ENCODE measurements at places on chromosomes 1 and 21.
A peak's percentile ranks its signal among the peaks of the same experiment; 100 is the strongest.

DNA sequence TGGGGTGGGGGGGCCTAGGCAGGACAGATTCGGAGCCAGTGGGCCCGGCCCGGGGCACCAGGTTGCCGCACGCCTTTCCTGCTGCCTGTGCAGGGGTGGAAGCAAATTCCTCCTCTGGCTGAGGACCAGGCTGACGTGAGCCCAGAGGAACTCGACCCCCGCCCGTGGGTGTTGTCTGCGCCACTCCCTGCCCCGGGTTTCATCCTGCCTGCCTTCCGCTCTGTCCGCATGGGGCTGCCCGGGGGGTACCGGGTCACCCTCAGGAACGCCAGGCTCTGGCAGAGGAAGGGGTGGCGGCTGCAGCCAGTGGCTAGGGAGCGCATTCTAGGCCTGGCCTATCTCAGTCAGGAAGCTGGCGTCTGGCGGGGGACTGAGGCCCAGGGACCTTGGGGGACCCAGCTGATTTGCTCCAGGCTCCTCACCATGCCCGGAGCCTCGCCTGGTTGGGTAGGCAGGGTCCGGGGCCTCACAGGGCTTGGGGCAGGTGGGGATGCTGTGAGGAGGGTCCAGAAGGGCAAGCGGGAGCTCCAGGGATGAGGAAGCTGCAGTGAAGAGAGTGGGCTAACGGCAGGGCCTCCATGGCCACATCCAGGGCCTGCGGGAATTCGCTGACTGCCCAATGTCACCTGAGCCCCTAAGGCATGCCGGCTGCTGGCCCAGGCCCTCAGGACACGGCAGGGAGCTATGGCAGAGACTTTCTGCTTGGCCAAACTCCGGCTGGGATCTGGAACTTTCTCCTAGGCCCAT, 2.4 kb upstream of the IBA57 start:
- DNase-seq, result no peak

- DNase-seq, result peak; percentile 79
Observed at GRCh38 chr1:89821322-89822108, 683 bp downstream of the LRRC8D start.

DNA sequence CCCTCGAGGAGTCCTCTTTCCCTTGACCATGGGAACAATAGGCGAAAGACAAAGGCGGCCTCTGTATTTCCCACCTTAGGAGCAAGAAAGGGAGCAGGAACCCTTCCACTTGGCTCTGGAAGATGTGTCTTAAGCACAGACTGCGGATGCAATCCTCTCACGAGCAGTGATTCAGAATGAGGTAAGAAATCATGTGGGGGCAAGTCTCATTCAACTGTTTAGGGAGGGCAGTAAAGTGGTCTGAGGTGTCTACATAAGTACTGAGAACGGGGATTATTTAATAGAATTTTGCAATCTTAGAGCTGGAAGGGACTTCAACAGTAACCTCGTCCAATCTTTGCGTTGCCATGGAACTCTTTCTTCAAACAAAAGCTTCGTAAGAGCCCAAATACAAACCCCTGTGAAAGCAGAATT, 1.6 kb upstream of the DYRK3 start:
- peak; percentile 36 for DNase-seq

DNA sequence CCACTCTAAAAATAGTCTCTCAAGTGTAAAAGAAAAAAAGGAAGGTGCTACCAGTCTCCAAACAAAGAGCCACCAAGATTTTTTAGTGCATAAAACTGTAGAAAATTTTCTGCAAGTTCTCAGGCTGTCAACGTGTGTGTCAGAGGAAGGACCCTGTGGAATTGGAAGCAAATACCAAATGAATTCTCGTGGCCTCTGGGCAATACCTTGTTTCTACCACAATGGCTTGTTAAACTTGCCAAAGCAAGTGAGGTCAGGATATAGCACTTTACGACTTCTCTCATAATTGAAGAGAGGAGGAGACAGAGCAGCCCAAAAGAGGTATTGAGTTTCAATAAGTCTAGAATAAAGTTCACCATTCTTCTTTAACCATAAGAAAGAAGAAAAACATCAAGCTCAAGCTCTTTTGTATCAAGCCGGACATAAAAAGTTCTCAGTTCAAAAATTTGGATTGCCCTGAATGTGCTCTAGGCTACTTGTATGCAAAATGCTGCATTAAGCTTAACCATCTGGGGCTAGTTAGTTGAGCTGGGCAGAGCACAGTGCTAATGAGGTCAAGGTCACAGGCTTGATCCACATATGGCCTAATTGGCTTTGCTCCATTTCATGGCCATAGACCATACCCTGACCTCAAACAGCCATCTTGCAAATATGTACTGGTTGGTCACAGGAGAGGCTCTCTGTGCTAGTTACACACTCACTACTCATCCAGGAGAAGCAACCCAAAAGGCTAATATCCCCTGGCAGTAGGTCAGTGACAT, 60.5 kb downstream of the TBX15 start:
- DNase-seq, result no peak

GRCh38 chr1:67607699-67608098, 77.3 kb upstream of the GADD45A start:
- DNase-seq, result no peak

- no peak for DNase-seq
Observed at GRCh38 chr1:246145900-246146299, 361.2 kb downstream of the SMYD3 start.

GRCh38 chr1:9069326-9070100, at the start of gene SLC2A5:
SLC2A5 (minus strand) TSS chr1:9069635; CDS start chr1:9069536, 99 bp downstream.
- no peak for DNase-seq

DNA sequence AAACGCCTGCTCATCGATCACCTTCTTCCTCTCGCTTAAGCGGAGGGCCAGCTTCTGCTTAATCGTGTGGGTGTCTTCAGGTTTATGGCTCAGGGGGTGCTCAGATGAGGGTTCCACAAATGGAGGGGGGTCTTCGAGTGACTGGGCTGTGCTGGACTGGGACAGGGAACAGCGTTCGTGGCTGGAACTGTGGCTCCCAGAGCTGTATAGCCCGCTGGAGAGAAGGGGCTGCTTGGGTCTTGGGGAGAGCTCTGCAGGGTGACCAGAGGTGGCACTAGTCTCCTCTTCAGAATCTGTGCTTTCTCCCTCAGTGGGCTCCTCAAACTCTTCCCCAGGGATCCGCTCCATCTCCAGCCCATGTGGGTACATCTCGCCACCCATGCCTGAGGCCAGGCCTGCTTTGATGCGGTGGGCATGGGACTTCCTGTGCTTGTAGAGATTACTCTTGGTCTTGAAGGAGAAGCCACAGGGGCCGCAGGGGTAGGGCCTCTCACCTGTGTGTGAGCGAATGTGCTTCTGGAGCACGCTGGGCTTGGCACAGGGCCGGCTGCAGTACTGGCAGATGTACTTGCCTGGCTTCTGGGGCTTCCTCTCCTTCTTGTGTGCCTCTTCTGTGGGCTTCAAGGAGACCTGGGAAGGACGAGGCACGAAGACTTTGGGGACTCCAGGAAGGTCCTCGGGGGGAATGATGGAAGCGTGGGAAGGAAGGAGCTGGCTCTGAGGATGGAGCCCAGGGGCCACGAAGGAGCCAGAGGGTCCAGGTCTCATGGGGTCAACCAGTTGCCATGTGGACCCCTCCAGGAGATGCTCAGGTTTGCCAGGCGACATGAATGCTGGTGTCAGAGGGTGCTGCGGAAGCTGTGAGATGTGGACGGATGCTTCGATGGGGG, 99.4 kb upstream of the EDN2 start:
- DNase-seq, result no peak

DNA sequence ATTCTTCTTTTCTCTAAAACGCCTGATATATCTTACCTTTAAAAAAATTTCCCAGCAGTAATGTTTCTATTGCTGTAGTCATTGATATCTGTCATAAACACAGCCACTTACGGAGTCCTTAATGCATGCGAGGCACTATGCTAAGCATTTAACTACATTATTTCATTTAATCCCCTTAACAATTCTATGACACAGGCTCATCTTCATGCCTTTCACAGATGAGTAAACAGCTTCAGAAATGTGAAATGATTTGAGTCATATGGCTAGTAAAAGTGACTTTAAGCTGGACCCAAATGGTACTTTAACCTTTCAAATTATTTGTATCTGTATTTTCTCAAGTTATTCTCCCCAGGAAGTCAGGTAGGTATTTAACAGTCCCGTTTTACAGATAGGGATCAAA, 125.1 kb upstream of the FGGY start:
- no peak for DNase-seq

DNA sequence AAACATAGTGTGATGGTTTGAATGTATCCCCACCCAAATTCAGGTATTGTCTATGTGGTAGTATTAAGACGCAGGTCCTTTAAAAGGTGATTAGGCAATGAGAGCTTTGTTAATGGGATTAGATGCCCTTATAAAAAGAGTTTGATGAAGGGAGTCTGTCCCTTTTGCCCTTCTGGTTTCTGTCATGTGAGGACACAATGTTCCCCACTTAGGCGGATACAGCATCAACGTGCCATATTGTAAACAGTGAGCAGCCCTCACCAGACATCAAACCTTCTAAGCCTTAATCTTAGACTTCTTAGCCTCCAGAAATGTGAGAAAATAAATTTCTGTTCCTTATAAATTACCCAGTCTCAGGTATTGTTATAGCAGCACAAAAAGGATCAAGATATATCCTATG, 172.8 kb downstream of the FAF1 start:
- DNase-seq, result no peak

- DNase-seq, result no peak
Observed at GRCh38 chr21:44871576-44872269, 1.8 kb downstream of the PTTG1IP start.

DNA sequence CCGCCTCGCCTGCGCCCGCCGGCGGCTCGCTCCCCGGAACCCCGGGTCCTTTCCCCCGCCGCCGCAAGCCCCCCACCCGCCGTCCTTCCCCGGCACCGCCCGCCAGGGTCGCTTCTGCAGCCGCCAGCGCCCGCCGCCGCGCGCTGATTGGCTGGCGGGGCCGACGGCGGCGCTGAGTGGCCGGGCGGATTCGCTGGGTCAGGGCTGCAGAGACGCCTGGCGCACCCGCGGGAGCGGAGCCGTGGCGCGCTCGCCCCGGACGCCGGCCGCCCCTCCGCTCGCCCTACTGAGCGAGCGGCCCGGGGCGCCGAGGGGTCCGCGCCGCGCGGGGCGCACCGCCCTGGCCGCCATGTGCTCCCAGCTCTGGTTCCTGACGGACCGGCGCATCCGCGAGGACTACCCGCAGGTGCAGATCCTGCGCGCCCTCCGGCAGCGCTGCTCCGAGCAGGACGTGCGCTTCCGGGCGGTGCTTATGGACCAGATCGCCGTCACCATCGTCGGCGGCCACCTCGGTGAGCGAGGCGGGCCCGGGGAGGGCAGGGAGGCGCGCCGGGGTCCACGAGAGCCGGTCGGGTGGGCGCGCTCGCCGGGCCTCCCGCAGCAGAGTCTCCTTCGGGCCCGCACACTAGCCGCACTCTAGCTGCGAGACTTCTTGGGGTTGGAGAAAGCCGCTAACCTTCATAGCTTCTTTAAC, at the start of gene RIMKLA:
Gene RIMKLA, plus strand, starts transcription at position 207 of the 694 bp plus-strand sequence. Its CDS starts 143 bp downstream, at position 350.
- peak; percentile 62 for DNase-seq

GRCh38 chr1:156992215-156992614, 53.3 kb downstream of the ARHGEF11 start:
- DNase-seq, result no peak

DNA sequence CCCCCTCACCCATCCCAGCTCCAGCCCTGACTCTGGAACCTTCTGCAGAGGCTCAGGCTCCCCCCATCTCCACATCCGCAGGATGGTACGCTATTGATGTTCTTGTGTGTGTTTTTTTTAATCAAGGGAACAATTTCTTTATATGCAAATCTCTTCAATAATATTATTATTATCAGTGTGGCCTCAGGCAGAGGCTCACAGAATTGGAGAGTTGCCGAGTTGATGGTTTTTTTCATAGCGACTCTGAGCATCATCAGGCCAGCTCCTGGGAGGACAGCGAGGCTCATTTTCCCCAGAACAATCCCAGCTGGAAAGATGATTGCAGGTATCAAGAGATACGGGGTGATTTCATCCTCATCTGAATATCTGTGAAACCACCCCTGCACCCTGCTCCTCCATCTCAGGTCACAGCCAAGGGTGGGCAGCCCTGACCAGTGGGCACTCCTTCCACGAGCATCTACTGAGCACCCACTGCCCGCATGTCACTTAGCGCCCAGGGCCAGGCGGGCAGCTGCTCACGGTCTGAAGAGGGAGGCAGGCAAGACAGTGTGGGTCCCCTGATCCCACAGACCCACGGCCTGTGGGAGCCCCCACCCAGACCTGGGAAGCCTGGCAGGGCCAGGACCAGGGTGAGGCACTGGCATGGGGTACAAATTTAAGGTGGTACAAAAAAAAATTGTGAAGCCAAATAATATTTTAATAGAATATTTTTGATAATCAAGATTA, 245.6 kb upstream of the VAMP3 start:
- DNase-seq, result no peak

DNA sequence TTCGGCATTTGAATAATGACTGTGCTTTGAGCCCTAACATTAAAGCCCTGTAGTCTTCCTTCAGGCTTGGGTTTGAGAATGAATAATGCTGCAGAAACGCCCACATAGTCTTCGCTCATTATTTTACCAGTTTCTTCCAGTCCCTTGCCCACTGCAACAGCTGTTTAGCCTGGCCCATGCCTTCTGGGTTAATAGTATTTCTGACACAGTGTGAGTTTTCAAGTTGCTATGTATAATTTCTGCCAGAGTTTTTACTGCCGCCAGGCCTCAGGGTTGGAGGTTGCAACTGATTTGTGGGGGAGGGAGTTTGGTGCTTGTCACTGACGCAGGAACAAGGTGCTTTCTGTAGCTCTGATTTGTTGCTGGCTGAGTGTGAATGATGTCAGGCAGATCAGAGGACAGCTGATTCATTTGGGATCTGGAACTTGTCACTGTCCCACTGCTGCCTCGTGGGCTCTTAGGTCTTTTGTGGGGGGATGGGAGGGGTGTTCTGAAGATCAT, 109.8 kb downstream of the MAST2 start:
- peak; percentile 94 for DNase-seq

DNA sequence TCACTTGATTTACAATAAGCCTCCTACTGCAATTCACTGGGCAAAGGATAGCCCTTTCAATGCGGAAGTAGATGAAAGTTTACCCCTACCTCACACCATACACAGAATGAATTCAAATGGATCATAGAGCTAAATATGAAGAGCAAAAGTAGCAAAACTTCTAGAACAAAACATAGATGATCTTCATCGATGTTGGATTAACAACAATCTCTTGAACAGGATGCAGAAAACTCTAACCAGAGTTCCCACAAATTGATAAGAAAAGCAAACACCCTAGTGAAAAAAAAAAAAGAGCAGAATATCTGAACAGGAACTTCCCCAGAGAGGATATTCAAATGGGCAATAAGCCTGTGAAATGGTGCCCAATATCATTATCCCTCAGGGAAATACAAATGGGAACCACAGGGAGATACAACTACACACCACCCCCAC, 1.9 kb upstream of the UBASH3A start:
- no peak for DNase-seq

DNA sequence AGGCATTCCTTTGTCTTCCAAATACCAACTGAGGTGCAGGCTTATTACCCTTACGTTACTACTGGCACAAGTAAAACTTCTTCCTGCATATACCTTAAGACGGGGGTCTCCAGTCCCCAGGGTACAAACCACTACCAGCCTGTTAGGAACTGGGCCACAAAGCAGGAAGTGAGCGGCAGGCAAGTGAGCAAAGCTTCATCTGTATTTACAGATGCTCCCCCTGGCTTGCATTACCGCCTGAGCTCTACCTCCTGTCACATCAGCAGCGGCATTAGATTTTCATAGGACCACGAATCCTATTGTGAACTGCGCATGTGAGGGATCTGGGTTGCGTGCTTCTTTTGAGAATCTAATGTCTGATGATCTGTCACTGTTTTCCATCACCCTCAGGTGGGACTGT, 113.1 kb downstream of the SLC45A1 start:
- peak; percentile 51 for DNase-seq

GRCh38 chr1:170318736-170319135, 173.0 kb downstream of the NTMT2 start:
- DNase-seq, result no peak

GRCh38 chr1:21342961-21343838, 52.9 kb upstream of the ECE1 start:
- no peak for DNase-seq

Measured in mesendoderm (in vitro differentiated cells).